ENCODE measurements at places on chromosomes 2 and 18.

GRCh38 chr2:43894743-43895142, 56.0 kb downstream of the ABCG8 start:
- DNase-seq: no peak

GRCh38 chr2:127700527-127701192, 637 bp upstream of the SFT2D3 start:
- DNase-seq: no peak

GRCh38 chr18:61833387-61833786, 59.4 kb downstream of the RNF152 start:
- no peak for DNase-seq

DNA sequence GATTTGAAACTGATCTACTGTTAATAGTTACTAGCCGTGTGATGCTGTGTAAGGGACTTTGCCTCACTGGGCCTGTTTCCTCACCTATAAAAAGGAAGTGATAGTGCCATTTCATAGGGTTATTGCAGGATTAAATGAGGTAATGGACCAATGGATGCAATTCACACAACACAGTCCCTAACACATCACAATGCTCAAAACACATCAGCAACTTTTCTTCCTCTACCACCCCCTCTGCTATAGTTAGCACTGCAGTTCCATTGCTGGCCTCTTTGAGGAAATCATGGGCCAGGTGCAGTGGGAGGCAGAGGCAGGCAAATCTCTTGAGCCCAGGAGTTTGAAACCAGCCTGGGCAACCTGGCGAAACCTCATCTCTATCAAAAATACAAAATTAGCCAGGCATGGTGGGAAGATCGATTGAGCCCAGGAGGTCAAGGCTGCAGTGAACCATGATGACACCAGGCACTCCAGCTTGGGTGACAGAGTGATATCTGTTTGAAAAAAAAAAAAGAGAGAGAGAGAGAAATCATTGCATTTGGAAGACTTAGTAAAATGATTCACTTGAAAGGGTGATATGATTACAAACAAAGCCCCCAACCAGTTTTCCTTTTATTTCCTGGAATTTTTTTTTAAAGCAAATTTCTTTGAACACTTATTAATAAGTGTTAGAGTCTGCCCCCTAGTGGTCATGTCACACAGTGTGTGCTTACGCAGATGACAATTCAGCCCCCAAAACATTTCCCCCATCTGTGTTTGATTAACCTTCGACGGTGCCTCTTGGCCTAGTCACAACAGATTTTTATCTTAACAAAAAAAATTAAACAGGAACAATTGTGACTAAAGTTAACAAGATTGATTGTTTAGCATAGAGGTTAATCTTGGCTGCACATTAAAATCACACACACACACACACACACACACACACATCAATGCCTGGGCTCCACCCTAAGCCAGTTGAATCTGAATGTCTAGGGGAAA, 88.6 kb upstream of the BCL11A start:
- no peak for DNase-seq

DNA sequence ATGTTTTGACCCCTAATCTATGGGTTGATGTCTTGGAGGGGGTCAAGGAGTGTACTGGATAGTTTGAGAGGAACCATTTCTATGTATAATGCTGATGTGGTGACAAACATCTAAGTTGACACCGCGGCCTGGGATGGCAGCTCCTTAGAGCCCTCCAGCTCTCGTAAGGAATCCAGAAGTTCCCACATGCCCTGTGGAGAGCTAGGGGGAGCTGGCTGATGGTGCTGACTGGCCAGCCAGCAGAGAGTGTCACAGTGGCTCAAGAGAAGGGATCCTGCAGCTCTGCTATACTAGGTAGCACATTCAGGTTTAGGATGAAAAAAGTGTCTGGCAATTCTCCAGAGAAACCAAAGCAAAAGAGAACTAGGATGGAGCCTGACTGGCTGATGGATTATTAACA, 842.2 kb upstream of the VRK2 start:
- no peak for DNase-seq

Measured in cortex of kidney (tissue), 1 donor.